ENCODE measurements at places on chromosomes 6 and 20.

DNA sequence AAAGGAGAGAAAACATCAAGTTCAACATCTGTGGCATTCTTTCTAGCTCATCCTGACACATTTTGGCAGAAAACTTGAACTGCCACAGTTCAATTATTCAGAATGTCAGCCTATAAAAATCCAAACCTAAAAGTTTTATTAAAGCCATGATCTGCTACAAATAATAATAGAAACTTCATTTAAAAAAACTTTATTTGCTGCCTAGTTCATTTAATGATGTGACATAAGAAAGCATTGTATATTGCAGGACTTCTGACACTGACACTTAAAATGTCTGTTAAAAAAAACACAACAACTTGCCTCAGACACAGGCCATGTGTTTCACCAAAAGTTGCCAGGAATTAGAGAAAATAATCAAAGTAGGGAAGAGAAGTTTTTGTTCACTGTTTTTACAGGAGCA, 88.3 kb upstream of the HTR1E start:
- DNase-seq = no peak

DNA sequence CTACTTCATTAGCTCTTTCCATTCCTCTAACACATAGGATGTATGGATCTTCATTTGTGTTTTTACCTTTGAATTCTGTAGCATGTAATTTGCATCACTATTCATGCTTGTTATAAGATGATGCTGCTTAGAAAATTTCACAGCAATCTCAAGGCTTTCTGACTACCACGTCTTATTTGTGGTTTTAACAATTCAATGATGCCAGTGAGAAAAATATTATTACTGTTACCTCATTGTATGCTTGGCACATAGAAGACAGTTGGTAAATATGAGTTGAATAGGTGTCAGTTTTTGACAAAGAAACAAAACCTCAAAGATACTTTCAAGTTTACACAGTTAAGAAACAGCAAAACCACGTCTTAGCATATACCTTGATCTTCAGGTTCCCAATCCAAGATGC, 428.6 kb downstream of the TFAP2A start:
- no peak for DNase-seq

GRCh38 chr20:62063315-62063980, 2.2 kb downstream of the TAF4 start:
- no peak for DNase-seq

GRCh38 chr6:97963193-97963592, 680.2 kb upstream of the MMS22L start:
- DNase-seq = no peak

- no peak for DNase-seq
Measured at GRCh38 chr6:86943819-86944407, 6.6 kb downstream of the HTR1E start.

- no peak for DNase-seq
Measured at GRCh38 chr6:37612475-37612874, 85.2 kb downstream of the MDGA1 start.

DNA sequence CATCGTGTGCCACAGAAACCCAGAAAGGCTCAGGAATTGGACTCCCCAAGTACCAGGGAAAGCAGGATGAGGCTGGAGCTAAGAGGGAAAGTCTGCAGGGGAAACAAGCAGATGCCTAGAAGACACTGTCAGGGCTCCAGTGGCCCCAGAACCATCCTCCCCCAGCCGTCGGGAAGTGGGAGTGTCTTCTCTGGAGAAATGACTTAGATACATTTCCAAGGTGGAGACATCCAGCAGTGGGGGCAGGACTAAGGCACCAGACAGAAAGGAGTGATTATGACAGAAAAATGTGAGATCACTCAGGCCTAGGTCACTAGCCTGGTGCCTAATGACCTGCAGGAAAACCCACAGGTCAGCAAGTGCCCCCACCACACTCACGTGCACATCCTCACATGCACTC, 36.0 kb upstream of the VSX1 start:
- DNase-seq = no peak
